ENCODE measurements at places on chromosomes 16 and 17.

GRCh38 chr17:27665549-27665948 lies 34.6 kb downstream of the LGALS9 start:
- no peak for DNase-seq

- DNase-seq: no peak
Observed at GRCh38 chr17:379531-380465, 27.2 kb upstream of the RPH3AL start.

- no peak for DNase-seq
Observed at GRCh38 chr17:33460781-33461450, 167.8 kb upstream of the ASIC2 start.

DNA sequence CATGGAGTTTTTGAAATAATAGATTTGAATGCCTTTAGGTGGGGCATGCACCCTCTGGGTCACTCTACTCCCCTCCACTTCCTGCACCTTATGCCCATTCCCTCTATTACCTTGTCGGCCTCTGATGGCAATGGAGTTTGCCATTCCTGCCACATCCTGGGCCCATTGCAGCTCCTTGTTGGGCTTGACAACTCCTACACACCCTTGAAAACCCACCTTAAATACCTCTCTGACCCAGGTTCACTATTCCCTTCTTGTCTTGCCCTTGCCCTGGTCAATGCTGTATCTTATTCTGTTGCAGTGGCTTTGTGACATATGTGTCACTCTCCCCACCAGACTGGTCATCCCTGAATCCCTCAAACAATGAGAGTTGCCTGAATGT lies 2.4 kb downstream of the CCR7 start:
- DNase-seq: no peak

DNA sequence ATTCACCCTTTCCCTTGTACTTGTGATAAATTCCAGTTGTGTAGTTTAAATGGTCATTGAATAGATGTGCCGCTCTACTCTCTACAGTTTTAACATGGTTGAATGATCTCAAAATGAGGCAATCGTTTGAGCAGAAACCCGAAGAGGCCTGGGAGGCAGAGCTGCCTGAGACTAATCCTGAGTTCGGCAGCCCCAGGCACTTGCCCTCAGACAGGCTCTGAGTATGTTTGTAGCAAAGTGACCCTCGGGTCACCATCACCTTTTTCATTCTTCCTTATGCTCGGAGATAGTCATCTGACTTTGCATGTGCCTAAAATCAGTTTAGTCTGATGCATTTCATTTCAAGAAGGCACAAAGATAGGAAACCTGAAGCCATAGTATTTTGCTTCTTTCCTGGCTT lies 184.0 kb upstream of the RBFOX1 start:
- no peak for DNase-seq

GRCh38 chr16:88315543-88316105 lies 67.1 kb upstream of the ZNF469 start:
- DNase-seq: no peak

DNA sequence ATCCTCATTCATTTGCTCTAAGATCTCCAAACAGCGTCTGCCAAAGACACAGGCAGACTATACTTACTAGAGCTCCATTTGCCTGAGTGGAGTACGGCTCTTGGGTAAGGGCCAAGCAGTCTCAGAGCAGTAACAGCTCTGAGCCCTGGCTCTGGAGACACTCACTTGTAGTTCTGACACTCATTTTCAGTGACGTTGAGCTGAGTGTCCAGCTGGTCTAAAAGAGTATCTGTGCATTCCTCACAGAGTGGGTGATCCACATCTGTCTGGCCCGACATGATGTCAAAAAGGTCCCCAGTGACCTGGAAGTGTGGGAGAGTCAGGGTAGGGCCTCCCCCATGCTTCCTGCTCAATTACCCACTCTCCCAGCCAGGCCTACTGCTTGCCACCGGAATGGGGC lies 5.7 kb downstream of the BECN1 start:
- DNase-seq: no peak

DNA sequence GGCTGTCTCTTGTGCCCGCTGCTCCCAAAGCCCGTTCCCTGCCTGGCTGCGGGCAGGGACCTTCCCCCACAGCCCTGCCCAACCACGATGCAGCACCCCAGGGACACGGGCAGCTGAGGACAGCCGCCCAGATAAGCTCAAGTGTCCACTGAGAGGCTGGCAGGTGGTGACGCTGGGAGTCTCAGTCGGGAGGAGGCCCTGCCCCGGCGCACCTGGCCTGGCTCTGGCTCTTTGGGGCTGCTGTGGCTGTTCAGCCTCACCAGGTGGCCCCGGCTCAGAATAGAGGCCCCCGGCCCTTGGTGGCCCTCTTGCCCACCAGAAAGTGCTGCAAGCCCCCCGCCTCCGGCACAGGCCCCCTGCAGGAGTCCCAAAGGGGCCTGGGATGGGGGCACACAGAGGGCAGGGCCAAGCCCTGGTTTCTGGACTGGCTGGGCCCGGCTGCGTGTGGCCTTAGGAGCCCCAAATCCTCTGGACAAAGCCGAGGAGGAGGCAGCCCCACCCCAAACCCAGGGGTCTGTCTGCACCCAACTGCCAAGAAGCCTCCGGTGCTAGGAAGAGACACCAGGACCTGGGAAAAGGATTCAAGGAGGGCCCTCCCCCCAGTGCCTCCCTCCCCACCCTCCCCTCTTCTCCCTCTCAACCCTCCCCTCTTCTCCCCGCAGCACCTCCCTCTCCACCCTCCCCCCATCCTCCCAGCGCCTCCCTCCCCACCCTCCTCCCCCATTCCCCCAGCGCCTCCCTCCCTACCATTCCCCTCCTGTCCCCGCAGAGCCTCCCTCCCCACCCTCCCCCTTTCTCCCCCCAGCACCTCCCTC lies 5.3 kb downstream of the NTHL1 start:
- DNase-seq: no peak

GRCh38 chr17:70288540-70289290 lies 119.4 kb downstream of the KCNJ2 start:
- no peak for DNase-seq

Data from cortex of kidney (tissue), 1 donor.